Glomerular endothelial cell (primary cell): ENCODE measurements at places on chromosomes 5 and 9.

- no peak for DNase-seq
These were observed 2.9 kb downstream of the STK10 start for GRCh38 chr5:172185096-172185461.

- DNase-seq = no peak
These were observed 244.6 kb upstream of the ATP10B start for GRCh38 chr5:161096581-161096980.

DNA sequence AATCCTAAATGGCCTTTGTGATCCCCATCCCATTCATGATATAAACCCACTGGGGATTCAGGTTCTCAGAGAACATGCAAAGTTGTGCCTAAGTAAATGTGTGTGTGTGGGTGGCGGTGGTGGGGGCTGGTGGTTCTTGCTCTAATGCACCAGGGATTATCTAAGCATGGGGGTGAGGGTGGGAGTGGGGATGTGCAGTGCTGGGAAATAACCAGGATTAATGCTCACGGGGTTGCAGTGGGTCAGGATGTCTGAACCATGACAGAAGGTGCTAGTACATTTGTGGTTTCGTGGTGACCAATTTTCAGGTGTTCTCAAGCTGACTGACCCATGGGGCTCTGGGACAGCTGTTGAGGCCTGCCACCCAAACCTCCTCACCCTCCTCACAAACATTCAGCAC lies 101.0 kb downstream of the ZNF608 start:
- DNase-seq = no peak

DNA sequence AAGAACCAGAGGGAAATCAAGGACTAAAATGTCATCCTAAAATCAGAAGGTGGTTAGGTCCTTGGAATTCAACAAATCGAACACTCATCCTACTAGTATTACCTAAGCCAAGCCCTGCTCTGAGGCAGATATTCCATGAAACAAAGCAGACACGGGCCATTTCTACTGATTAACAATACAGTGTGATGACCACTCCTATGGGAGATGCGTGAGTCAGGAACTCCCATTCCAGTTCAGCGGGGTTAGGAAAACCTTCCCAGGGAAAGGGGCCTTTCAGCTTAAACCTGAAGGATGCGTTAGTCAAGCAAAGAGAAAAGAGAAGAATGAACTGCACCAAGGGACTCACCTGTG lies 117.8 kb upstream of the LHFPL2 start:
- no peak for DNase-seq

DNA sequence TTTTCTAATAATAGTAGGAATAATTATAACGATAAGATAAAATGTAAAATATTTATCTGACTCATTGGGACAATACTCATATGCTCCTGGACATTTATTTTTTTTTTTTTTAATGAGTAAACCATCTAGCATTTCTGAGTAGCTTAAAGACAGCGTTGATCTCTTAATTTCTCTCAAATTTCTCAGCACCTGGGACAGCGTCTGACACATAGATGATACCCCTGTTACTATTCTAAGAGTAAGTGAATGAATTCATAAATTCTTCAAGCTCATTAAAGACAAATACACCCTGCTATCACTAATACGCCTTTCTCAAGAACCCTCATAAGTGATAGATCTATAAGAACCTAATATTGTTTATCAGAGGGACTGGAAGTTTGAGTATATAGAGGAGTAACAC lies 12.0 kb upstream of the HTR4 start:
- no peak for DNase-seq

GRCh38 chr5:179505636-179506261 lies 44.6 kb upstream of the RUFY1 start:
- DNase-seq = no peak

DNA sequence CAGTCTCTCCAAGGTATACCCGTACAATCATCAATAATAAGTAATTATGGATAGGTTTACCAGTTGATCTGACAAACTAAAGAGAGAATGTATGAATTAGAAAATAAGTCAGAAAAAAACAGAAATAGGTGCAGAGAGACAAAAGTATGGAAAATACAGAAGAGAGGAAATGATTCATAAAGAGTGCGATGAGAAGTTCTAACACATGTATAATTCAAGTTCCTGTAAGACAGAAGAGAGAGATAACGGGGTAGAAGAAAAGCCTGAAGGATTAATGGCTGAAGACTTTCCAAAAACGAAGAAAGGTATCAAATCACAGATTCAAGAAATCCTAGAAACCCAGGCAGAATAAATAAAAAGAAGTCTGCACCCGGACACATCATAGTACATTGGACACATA lies 16.2 kb upstream of the SMU1 start:
- DNase-seq = no peak

DNA sequence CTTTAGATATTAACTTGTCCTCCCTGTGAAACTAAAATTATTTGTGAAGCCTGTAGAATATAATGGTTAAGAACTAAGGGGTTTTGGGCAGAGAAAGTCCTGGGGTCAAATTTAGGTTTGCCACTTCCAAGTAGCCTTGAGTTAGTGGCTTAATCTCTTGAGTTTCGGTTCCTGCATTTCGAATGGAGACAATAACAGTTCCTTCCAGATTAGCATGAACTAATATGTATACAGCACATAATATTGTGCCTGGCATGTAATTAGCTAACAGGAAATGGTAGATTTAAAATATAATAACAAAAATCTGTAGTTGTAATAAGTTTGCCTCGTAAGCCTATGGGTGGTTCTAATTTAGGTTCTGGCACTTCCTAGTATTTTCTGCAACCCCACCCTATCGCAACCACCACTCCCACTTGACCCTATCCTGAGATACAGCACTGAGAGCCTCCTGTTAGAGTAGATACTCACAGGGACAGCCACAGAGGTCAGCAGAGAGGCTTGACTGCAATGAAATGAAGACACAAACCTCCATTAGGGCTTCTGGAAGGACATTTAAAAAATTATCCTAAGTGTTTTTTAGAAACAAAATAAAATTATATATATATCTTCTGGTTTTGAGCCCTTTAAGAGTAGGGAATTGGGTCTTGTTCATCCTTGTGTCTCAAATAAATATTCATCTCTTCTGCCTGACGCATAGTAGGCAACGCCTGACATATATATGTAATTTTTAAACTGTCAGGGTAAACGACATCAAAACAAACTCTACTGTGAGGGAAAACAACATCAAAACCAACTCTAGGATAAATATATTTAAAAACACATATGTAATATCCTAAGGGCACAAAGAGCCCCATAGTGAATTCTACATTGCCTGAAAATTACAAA lies 8.5 kb downstream of the SPINK9 start:
- DNase-seq = no peak

DNA sequence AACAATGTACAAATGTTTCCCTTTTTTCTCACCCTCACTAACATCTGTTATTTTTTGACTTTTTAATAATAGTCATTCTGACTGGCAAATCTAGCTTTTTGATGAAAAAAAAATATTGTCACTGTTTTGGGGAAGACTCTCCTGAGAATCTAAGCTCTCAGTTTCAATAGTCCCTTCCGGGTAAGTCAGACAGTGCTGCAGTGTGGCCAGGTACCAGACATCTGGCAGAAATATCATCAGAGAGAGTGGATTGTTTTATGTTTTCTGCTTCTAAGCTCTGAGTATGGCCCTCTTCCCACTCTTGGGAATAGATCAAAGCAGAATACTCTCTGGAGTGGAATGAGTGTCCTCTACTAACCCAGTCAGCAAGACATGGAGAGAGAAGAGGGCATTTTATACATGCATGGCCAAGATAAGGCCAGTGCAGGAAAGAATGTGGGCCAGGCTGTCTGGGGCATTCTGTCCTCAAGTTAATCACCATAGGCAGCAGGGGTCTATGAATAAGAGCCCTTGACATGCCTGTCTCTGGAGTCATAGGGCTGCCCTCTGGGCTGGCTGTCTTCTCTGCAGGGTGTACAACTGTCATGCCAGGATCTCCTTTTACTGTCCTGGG lies 38.5 kb upstream of the OR2S2 start:
- no peak for DNase-seq

- no peak for DNase-seq
These were observed 7.1 kb downstream of the FPGS start for GRCh38 chr9:127809540-127810377.

DNA sequence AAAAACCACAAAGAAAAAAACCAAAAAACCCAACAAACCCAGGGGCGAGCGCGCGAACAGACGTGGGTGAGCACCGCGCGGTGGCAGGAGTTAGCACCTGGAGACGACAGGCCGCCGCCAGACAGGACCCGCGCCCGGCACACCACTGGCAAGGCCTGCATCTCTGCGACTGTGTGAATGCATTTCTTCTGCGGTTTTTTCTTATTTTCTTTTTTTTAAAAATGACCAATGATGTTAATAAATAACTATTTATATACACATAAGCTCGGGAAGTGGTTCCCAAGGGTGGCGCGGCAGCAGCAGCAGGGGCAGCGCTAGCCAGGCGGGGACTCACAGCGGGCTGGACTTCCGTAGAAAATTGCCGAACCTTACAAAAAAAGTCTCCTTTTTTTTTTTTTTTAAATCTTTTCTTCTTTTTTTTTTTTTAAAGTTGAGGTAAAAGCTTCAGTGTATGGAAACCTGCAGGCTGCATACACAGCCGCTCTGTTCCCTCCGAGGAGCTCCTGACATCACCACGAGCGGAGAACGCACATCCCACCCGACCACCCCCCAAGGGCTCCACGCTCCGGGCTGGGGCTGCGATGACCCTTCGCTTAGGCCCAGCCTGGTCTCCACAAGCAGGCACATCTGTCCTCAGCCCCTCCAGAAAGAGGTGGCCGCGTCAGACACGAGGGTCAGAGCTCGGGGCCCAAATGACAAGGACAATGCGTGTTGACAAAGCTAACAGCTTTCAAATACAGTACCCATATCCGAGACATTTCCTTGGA lies 7.4 kb downstream of the BRD3OS start:
- no peak for DNase-seq

- DNase-seq = no peak
These were observed 44.5 kb upstream of the SUSD3 start for GRCh38 chr9:93013856-93014582.

DNA sequence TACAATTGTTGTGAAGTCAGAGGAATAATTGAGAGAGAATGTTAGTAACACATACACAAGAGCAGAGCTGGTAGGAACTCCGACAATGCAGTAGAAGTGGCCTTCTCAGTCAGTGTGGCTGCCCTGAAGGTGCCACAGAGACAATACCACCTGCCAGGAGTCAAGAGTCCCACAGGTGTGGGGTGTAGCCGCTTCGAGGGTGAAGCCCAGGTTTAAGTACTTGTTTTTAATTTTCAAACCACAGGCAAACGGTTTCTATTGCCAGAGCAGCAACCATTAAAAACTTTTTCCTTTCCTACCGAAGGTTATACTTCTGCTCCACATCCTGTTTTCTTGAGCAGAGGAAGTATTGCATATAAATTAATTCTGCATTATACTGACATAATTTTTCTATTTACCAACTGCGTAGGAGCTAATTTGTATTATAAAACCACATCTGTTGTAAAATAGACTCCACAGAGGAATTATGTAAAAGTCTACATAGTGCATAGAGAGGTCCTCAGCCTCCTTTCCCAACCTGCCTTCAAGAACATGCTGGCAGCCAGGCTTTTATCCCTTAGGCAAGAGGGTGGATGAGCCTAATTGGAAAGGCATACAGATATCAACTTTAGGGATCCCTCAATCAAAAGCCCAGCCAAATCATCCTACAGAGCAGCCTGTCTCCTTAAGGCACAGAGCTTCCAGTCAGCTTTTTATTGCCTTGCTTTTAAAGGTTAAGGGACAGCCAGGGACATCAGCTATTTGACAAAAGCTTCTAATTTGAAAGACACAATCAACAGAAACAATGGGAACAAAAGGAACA lies 12.9 kb upstream of the ACTBL2 start:
- DNase-seq = no peak

GRCh38 chr5:14528926-14529325 lies 52.7 kb upstream of the OTULINL start:
- no peak for DNase-seq

DNA sequence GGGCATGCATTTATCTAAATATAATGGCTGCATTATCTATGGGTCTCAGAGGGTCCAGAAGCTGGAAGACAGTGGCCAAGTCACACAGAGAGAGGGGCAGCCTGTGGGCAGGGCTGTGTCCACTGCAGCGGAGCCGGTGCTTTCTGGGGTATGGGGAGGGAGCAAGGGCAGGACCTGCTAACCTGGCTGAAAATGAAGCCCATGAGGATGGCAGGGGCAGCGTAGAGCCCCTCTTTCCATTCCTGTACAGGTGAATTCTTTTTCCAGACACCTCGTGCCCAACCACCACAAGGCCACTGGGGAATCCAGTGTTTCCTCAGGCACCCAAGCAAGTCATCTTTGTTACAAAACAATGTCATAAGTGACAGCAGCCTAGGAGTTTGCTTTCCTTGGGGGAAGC lies 305.9 kb upstream of the IRX4 start:
- no peak for DNase-seq

DNA sequence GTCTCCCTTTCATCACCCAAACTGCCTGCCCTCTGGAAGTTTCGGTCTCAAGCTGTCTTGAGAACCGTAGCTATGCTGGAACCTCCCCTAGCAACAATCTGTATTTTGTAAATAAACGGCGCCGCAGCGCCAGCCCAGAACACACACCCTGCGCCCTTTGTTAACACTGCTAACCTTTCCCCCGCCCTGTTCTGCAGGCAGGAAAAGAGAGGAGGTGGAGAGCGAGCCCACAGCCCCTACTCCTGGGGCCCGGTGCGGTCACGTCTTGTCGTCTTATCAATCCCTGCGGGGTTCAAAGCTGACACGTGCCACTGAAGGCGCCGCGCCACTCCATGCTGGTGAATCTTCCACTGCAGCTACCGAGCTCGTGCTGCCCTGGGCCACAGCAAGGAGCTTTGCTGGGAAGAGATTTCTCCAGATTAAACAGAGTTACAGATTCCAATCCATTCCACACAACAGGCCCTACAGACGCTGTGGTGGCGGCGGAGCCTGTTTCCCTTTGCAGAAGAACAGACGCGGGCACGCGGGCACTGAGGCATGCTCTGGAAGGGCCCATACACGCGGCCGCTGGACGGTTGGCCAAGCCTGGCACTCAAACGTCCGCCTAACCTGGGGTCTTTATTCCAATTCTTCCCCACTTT lies 25.3 kb downstream of the ZDHHC11B start:
- no peak for DNase-seq

- no peak for DNase-seq
These were observed 64.4 kb downstream of the ANXA1 start for GRCh38 chr9:73216100-73216499.

DNA sequence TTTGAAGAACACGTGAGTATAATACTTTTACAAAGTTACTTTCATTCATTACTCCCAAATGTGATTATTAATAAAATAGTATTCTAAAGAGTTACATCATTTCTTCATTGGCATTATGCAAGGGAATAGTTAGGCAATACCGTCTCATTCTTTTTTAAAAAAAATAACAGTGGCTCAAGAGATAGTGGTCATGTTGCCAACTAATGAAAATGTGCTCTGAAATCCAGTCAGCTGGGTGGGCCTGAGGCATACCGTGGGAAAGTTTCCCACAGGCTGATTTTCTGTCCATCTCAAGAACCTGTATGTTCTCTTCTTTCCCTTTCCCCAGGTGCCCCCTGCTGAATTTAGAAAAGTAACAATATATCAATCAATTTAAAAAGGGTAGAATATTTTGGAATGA lies 40.8 kb upstream of the ROPN1L start:
- no peak for DNase-seq

- no peak for DNase-seq
These were observed 20.8 kb upstream of the CTNNAL1 start for GRCh38 chr9:109033941-109034700.

GRCh38 chr9:71250581-71250980 lies 129.2 kb upstream of the TRPM3 start:
- DNase-seq = no peak
